ENCODE measurements at places on chromosomes 1 and 21.

- DNase-seq: no peak
Measured at GRCh38 chr1:86776108-86776507, 71.7 kb downstream of the SH3GLB1 start.

DNA sequence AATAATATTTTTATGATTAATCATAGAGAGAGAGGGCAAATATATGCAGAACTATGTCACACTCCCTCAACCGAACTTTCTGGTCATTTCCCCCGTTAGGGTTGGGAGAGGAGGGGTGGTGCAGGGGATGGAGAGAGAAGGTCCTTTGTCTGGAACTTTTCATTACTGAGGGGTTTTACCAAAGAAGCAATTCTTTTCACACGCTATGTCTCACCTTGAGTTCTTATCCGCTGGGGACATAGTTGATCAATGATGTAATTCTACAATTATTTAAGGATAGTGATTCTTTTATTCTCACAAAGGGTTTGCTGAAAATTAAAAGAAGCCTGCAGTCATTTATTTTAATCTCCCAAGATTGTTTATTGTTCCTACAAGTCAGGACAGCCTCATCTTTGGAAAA, 98.3 kb upstream of the RUNX1 start:
- DNase-seq: no peak

- DNase-seq: no peak
Measured at GRCh38 chr1:24450857-24451397, 35.3 kb downstream of the NIPAL3 start.

GRCh38 chr1:226519716-226520598, 28.6 kb upstream of the STUM start:
- DNase-seq: no peak

DNA sequence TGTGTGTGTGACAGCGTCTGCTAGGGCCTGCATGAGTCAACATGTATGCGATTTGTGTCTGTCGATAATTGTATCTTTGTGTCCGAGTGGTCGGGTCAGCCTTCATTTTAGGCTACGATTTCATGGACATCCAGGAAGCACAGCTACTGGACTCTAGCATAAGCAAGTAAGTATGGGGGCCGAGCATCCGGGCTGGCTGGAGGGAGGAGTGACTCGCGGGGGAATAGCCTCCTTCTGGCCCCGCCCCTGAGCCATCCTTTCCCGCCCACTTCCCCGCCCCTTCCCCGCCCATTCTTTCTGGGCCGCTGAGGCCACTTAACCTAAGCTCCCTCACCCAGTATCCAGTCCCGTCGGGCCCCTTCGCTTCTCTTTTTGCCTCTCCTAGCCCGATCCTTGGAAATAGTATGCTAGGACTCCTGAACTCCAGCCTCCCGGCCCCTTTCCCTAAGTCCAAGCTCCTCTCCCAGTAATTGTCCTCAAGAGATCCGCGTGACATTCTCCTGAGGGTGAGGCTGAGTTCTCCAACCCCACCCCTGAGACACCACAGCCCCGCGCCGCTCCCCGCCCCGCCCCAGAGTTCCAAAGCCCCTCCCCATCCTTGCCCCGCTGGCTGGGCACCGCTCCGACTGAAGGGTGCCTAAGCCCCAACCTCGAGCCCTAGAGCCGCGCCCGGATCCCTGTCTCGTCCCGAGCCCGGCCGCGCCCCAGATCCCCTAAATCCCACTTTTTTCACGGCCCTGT, 1.2 kb downstream of the MAP3K6 start:
- DNase-seq: peak; percentile 52

GRCh38 chr1:21295002-21295401, 4.7 kb upstream of the ECE1 start:
- no peak for DNase-seq

- no peak for DNase-seq
Measured at GRCh38 chr1:104291156-104291555, 541.5 kb downstream of the AMY1C start.

DNA sequence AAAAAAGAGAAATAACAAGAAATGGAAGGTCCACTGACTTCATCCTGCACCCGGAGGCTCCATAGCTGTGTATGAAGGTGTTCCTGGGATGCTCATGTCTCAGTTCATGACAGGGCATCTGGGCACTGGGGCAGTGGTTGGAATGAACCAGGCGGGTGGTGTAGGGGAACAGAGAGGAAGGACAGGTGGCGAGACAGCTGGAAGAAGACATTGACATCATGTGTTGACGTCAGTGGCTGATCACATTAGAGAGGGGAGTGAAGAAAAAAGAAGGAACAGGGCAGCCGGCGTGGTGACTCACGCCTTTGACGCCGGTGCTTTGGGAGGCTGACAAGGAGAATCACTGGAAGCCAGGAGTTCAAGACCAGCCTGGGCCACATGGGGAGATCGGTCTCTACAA, 50.1 kb downstream of the HUNK start:
- no peak for DNase-seq

DNA sequence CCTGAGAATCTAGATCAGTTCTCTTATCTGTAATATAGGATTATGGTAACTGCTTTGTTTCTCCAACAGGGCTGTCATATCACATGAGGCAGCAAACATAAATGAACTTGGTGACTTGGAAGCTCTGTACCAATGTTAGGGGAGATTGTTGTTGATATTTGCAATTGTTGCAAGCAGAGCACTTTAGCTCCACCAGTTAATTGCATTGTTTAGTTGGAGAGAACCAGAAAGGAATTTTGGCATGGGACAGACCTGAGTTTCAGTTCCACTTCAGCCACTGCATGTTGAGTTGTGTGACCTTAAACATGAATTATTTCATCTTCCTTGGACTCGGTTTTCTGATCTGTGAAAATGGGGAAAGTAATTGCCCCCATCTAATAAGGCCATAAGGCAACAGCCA, 142.3 kb upstream of the JUN start:
- DNase-seq: no peak

DNA sequence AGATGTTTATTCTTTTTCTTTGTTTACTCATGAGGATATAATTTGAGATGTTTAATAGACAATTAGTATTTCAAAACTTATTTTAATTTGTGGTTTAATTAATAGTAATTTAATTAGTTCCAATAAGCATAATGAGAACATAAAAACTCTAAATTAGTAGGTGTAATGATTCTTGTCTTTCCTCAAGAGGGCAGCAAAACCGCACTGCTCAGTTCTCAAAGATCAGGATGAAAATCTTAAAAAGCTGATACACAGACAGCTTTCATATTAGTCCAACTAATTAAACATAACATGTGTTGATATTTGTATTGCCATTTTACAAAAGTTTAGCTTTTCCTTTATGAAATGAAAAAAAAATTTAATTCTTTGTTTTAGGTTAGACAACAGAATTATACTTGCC, 106.7 kb upstream of the C21orf91 start:
- no peak for DNase-seq

DNA sequence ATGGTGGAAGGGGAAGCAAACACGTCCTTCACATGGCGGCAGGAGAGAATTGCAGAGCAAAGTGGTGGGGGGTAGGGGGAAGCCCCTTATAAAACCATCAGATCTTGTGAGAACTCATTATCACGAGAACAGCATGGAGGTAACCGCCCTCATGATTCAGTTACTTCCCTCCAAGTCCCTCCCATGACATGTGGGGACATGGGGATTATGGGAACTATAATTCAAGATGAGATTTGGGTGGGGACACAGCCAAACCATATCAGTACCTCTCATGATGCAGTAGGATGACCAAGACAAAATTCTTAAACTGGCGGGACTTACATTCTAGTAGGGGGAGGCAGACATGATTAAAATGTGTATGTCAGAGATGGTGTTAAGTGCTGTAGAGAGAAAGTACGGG, 38.8 kb downstream of the WNT4 start:
- DNase-seq: no peak

GRCh38 chr1:183910845-183911244, 105.9 kb downstream of the RGL1 start:
- DNase-seq: no peak

- DNase-seq: no peak
Measured at GRCh38 chr1:204196068-204196795, at the start of gene KISS1. TSS of gene KISS1 (minus strand) at chr1:204196491. CDS start at chr1:204192876, 3,615 bp downstream.

DNA sequence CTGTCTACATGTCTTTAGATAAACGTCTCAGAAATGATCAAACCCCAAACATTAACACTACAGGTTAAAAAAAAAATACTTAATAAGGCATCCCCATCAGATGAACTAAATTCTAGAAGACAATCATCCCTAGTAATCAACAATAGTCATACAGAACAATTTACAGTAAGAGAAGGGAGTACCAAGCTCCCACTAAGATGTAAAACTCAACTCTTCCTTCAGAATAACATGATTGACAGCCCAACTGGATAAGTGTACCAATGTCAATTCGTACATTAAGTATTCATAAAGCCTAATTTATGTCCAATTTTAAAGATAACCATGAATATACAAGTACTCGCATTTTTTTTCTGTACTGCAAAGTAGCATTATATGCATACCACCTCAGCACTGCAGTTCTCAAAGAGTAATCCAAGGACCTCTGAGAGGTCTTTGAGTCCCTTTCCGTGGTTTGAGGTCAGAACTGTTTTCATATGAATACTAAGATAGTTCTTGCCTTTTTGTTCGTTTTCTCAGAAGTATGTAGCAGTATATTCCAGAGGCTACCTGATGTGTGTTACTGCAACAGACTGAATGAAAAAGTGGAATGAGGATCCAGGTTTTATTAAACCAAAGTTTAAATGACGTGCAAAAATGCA, 6.6 kb downstream of the SCAF4 start:
- DNase-seq: no peak

DNA sequence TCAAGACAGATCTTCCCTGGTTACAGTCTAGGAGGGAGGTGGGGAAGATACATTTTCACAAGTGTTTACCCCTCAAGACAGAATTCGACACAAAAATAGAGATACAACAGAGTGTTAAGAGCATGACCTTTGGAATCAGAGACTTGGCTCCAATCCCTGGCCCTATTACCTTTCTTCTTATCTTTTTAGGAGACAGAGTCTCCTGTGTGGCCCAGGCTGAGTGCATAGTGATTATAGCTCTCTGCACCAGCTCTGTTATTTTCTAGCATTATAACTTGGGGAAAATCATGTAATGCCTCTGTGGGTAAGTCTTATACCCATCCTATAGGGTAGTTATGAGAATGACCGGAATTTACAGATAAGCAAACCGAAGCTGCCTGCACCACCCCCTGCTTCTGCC, 9.8 kb downstream of the NIPAL3 start:
- DNase-seq: no peak

GRCh38 chr1:229191066-229191674, 79.7 kb upstream of the RAB4A start:
- no peak for DNase-seq

GRCh38 chr1:58397187-58397820, 149.2 kb downstream of the OMA1 start:
- no peak for DNase-seq
